ENCODE measurements at places on chromosomes 3 and 15.

GRCh38 chr3:15942462-15942861 is 144.7 kb upstream of the ANKRD28 start:
- DNase-seq: no peak

DNA sequence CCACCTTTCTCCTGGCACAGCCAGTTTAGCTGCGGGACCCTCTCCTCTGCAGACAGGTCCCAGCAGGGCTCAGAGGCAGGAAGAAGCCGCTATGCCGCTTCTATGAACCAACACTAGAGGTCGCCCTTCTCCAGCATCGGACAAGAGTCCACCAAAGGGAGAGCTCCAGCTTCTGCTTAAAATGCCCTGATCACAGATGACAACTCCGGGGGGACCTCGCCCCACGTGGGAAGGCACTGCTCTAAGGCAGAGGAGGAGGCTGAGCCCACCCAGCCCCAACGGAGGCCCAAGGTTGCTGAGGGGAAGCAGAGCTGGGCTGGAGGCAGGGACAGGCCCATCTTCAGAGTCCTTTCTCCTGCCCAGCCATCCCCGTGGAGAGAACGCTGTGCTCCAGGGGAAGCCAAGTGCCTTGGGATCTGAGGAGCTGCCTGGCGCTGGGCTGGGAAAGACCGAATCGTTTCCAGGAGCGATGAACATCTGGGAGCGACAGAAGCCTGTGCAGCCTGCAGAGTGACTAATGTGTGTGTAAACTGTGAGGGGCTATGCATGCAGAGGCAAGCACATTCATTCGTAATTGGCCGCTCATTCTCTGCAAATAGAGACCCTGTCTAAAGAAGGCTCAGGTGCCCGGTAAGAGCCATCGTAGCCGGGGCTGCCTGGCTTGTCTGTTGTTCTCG is 43.5 kb upstream of the BDH1 start:
- no peak for DNase-seq

- DNase-seq: no peak
These were observed 111.5 kb upstream of the PPP2R3A start for GRCh38 chr3:135853981-135854380.

- no peak for DNase-seq
These were observed 127.2 kb upstream of the MANF start for GRCh38 chr3:51257870-51258269.

GRCh38 chr3:22969276-22969675 is 233.9 kb upstream of the UBE2E2 start:
- no peak for DNase-seq

- no peak for DNase-seq
These were observed 110.5 kb upstream of the ABHD17C start for GRCh38 chr15:80584561-80584964.

DNA sequence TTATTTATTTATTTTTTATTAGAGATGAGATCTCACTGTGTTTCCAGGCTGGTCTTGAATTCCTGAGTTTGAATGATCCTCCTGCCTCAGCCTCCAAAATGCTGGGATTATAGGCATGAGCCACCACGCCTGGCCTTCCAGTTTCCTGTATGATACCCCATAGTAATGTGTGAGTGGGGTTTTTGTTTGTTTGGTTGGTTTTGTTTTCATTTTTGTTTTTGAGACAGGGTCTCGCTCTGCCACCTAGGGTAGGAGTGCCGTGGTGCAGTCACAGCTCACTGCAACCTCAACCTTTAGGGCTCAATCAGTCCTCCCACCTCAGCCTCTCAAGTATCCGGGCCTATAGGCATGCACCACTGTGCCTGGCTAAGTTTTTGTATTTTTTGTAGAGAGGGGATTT is 30.9 kb downstream of the GOLM2 start:
- no peak for DNase-seq

DNA sequence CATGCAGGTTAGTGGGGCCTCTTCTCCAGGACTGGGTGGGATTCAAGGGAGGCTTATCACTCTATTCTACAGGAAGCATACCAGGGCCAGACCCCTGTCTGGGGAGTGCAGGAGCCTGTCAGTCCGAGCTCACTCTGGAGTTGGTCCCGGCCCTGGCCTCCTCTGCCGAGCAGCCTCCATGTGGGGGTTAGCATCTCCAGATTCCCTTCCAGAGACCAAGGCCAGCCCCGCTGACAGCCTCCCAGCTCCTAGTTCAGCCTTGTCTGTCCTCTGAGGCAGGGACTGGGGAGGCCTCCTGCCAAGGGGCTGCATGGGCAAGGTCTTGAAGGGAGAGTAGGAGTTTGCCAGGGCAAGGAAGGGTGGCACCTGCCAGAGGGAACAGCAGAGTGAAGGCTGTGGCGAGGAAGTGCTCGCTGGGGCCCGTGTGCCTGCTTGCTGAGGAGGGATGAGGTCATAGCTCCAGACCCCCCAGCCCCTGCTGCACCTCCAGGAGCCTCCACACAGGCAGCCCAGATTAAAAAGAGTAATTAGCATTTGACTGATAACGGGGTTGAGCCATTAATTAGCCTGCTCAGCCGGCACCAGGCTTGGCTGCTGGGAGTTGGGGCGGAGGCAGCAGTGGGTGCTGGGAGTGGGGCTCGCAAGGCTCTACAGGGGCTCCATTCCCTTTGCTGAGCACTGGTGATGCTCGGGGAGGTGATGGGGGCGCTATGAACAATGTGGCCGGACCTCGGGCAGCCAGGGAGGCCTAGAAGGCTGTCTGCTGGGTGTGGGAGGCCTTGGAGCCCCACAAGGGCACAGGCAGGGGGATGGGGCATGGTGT is 54.3 kb downstream of the DNAJB8 start:
- peak; percentile 61 for DNase-seq

- peak; percentile 84 for DNase-seq
These were observed 40.5 kb downstream of the DPPA2 start for GRCh38 chr3:109275702-109276293.

All from NCI-H82 (cell line).